ENCODE measurements at places on chromosomes 5 and 9.

- no peak for DNase-seq
Measured at GRCh38 chr5:133814152-133814551, 154.3 kb downstream of the C5orf15 start.

GRCh38 chr5:55177078-55177477 is 4.1 kb upstream of the CDC20B start:
- DNase-seq = no peak

GRCh38 chr9:128100581-128100980 is 26.9 kb downstream of the PTGES2 start:
- DNase-seq = no peak

- no peak for DNase-seq
Measured at GRCh38 chr9:68775003-68775730, 70.1 kb downstream of the PIP5K1B start.

DNA sequence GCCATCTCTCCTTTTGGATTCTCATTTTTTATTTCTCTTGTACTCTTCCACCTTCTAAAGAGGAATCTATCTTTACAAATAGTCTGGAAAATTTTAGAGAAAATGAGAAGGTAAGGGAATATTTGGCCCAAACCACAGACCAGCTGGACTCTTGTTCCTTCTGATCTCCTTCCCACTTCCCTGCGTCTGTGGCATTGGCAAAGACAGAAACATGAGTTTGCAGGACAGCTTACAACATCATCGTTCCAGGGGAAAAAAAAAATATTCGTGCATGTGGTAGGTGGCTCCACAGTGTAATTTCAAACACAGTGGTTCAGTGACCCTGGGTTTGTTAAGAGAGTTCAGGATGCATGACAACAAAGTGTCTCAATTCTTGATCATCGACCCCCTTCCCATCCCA is 755.0 kb downstream of the DNAH5 start:
- DNase-seq = no peak

DNA sequence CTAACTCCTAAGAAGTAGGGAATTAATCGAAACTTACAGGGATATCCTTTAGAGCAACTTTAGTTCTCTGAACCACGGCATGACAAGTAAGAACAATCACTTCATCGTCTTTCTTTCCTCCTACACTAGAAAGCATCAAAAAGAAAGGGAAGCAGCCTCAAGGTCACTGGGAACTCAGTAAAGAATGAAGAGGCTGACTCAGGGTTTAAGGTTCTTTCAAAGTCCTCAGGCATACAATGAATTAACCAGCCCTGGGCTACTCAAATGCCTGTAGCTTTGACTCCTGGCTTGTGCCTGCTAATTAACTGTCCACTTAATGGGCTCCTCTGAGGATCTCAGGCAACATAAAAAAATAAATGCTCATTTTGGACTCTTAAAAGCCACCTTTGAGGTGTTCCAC is 102.0 kb downstream of the TRIM32 start:
- no peak for DNase-seq

Measured in NCI-H1105 (cell line).